ENCODE measurements at places on chromosomes 13 and 19. TPM values are rescaled to one million over a fixed set of nuclear protein-coding genes. Genes with fewer than 3 reads are reported as not detected.

DNA sequence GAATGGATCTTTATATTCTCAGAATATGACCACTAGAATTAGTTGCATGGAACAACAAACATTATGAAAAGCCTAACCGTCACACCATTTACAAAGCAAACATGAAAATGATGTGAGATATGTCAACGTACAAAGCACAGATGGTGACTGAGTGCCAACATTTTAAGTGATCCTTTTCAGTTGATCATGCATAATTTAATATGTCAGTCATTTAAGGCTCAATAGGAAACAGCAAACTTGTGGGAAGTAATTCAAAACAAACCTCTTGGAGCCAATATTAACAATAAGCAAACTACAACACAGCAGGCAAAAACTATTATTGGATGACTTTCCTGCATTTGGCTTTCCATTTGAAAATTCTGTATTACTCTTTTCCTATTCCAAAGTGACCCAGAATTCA is 277.6 kb downstream of the SLITRK6 start:
- H3K4me1 ChIP-seq = no peaks in the 10 kb centered on the region
- H3K36me3 ChIP-seq = no peaks in the 10 kb centered on the region
- no peaks in the 10 kb centered on the region for H3K27me3 ChIP-seq
- DNase-seq = no peak

Gene KBTBD7
- 7.6 TPM for total RNA-seq

GRCh38 chr19:41917676-41918075 is 10.6 kb downstream of the ERFL start:
- H3K4me3 ChIP-seq = no peak overlapping the region
- no peaks in the 10 kb centered on the region for H3K36me3 ChIP-seq
- H3K27me3 ChIP-seq = peaks cover 23% of the 10 kb centered on the region
- no peak overlapping the region for H3K27ac ChIP-seq
- peaks cover 3% of the 10 kb centered on the region for H3K4me1 ChIP-seq

DNA sequence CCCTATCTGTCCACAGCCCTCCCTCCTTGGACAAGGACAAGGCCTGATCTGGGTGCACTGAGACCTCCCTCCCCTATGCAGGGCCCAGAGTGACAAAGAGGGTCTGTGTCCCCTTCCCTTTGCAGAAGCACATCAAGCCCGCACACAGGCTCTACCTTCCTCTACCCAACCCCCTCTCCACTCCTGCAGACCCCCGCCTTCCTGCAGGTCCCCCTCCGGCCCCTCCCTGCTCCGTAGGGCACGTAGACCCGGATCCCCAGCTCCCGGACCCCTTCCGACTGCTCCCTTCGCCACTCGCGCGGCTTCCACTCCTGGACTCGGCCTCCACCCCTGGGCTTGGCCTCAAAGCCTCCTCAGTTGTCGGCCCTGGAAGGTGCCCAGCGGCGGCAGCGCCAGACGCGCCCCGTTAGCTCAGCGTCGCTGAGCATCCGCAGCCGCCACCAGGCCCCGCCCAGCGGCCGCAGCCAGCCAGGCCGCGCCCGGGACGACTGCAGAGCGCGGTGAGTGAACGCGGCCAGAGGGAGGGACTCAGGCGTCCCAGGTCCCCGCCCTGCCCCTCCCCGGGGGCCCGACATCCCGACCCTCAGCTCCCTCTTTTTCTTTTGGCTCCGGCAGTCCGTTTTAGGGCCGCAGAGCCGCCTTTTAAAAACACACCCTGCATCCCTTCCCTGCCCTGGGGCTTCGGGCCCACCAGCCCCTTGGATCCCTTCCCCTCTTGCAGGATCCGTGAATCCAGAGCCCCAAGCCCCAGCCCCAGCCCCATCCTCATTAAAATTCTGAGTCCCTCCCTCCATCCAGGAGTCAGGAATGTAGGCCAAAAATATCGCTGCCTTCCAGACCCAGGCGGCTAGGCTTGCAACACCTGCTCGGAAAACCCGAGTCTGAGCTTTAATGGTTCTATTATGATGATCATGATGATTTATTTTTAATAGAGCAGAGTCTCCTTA is 1.5 kb upstream of the MYADM start:
- peaks cover 4% of the 10 kb centered on the region for H3K36me3 ChIP-seq
- H3K4me3 ChIP-seq = peak overlapping the region; percentile 97
- H3K27ac ChIP-seq = peak overlapping the region; percentile 91
- H3K27me3 ChIP-seq = no peaks in the 10 kb centered on the region
- H3K4me1 ChIP-seq = peaks cover 31% of the 10 kb centered on the region
- peak; percentile 81 for DNase-seq

Gene COL5A3
- 0.09 TPM for total RNA-seq

Gene NKPD1
- total RNA-seq = 0.18 TPM

GRCh38 chr13:52002361-52002760 is 8.9 kb downstream of the ATP7B start:
- no peaks in the 10 kb centered on the region for H3K4me1 ChIP-seq
- H3K27me3 ChIP-seq = peaks cover 26% of the 10 kb centered on the region
- H3K4me3 ChIP-seq = no peak overlapping the region
- H3K27ac ChIP-seq = no peak overlapping the region

GRCh38 chr19:10013834-10014618 is 743 bp downstream of the RDH8 start:
- peaks cover 3% of the 10 kb centered on the region for H3K36me3 ChIP-seq
- no peak overlapping the region for H3K27ac ChIP-seq
- peaks cover 34% of the 10 kb centered on the region for H3K27me3 ChIP-seq
- no peak overlapping the region for H3K4me3 ChIP-seq
- no peak for DNase-seq

DNA sequence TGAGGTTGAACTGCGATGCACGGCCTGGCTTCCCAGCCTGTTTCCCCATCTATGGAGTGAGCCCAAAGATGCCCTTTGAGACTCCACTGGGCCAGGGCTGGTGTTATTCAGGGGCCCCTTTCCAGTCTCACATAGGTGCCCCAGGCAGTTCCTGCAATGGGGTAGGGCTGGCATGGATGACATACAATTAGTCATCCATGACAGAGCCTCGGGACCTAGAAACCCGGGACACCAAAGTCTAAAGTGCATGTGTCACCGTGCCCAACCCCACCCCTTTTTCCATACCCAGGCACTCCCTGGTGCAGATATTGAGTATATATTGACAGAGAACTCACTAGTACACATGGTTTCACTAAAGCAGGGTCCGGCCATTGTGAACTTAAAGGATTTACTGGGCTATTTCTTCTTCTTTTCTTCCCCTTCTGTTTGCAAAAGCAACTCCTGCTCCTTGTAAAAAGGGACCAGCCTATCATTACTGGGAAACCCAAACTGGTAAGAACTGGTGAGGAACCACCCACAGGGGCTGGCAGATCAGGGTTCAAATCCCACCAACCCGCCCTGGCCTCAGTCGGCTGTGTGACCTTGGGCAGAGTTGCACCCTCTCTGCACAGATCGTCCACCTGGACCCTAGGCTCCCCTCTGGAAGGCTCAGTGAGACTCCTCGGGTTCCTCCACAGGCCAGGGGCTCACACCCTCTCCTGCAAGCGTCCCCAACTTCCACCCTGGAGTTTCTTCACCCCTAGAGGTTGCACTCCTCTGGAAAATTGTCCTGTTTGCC is 2.7 kb downstream of the B3GNT3 start:
- no peak overlapping the region for H3K27ac ChIP-seq
- H3K27me3 ChIP-seq = peaks cover 32% of the 10 kb centered on the region
- H3K4me1 ChIP-seq = peaks cover 28% of the 10 kb centered on the region
- H3K36me3 ChIP-seq = no peaks in the 10 kb centered on the region

DNA sequence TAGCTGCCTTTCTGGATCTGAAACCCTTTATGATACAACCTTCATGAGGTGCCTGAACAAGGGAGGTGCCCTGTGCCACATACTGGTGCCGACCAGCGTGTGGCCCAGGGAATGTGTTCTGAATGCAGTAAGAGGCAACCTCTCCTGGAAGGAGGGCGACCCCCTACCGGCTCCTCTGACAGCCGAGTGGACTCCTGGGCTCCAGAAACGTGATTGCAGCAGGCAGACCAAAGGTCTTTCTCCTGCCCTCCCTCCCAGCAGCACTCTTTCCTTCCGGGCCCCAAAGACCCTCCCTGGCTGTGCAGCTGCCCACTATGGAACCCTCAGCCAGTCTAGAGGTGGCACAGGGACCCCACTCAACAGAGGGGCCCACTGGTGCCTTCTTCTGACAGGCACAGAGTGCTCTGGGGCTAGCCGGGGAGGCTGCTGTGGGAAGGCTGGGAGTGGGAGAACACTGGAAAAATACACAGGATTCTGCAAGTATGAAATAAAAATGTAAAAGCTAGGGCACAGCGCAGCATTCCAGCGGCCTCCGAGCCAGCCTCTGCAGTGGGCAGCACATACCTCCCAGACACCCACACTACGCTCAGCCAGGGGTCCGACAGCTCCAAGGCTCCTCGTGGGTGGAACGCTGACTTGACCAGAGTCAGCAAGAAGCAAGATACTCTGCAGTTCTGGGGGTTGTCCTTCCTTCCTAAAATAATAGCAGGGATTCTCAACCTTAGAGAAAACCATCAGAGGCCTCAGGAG is 14.9 kb downstream of the SH3GL1 start:
- H3K27me3 ChIP-seq = no peaks in the 10 kb centered on the region
- peaks cover 10% of the 10 kb centered on the region for H3K36me3 ChIP-seq
- no peak overlapping the region for H3K27ac ChIP-seq
- H3K4me3 ChIP-seq = no peak overlapping the region
- no peak for DNase-seq
- peaks cover 20% of the 10 kb centered on the region for H3K4me1 ChIP-seq

DNA sequence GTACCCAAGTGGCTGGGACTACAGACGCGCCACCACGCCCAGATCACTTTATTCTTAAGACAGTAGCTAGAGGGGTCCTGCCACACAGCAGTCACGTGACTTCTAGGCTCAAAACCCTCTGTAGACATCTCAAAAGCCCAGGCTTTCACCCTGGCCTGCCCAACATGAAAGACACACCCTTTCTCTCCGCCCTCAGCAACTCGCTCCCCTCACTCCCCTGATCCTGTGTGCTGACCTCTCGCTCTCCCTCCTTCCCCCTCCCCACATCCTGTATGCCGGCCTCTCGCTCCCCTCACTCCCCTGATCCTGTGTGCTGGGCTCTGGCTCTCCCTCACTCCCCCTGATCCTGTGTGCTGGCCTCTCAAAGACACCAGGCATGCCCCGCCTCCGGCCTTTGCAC is 77.4 kb downstream of the SLC15A1 start:
- no peaks in the 10 kb centered on the region for H3K27me3 ChIP-seq
- DNase-seq = no peak
- no peak overlapping the region for H3K4me3 ChIP-seq
- no peaks in the 10 kb centered on the region for H3K36me3 ChIP-seq
- H3K4me1 ChIP-seq = peaks cover 12% of the 10 kb centered on the region

GRCh38 chr19:35708391-35708790 is 4.0 kb downstream of the ZBTB32 start:
- H3K27me3 ChIP-seq = no peaks in the 10 kb centered on the region
- peak overlapping the region; percentile 37 for H3K27ac ChIP-seq
- H3K4me3 ChIP-seq = no peak overlapping the region
- DNase-seq = no peak
- H3K36me3 ChIP-seq = peaks cover 1% of the 10 kb centered on the region

Gene ONECUT3
- total RNA-seq = not detected

DNA sequence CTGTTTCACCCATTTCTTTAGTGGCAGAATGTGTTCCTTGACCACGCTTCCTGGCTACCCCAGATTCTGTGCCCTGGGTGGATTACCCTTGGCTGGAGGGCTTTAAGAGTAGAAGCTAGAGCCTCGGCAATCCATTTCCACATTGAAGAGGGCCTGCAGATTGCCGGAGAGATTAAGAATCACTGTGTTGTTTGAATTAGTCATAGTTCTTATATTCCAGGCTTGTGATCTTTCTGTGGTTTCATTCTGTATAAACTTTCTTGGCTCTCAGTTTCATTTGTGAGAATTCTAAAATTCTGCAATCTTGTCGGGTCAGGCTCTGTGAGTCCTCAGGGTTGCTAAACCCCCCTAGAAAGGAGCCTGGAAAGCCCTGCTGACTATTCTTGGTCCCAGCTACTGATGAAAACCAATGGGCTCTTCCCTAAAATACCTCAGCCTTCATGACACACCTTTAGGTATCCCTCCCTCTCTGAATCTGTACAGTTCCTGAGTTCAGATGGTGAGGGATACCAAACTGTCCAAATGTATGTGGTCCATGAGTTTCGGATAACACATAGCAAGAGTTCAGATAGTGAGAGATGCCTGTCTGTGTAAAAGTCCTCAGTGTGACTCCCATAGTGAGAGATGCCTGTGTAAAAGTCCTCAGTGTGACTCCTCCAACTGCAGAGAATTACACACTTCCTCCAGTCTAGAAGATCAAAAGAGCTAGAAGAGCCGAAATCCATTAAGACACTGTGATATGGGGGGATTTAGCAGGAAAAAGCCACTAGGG is 4.3 kb downstream of the PHF11 start:
- H3K36me3 ChIP-seq = peaks cover 58% of the 10 kb centered on the region
- no peak overlapping the region for H3K4me3 ChIP-seq
- no peaks in the 10 kb centered on the region for H3K27me3 ChIP-seq
- H3K4me1 ChIP-seq = peaks cover 45% of the 10 kb centered on the region

Gene CD33
- total RNA-seq = 6.2 TPM

GRCh38 chr13:105804561-105805190 is 730.8 kb downstream of the EFNB2 start:
- H3K27me3 ChIP-seq = no peaks in the 10 kb centered on the region
- no peak overlapping the region for H3K4me3 ChIP-seq
- no peak for DNase-seq

GRCh38 chr13:62643007-62643483 is 1227.4 kb upstream of the PCDH20 start:
- H3K27ac ChIP-seq = no peak overlapping the region
- no peak for DNase-seq
- peaks cover 2% of the 10 kb centered on the region for H3K4me1 ChIP-seq
- H3K36me3 ChIP-seq = no peaks in the 10 kb centered on the region
- H3K27me3 ChIP-seq = no peaks in the 10 kb centered on the region

GRCh38 chr19:53647792-53648191 is 16.0 kb downstream of the DPRX start:
- H3K27me3 ChIP-seq = no peaks in the 10 kb centered on the region
- H3K4me3 ChIP-seq = no peak overlapping the region
- no peak for DNase-seq
- no peak overlapping the region for H3K27ac ChIP-seq

DNA sequence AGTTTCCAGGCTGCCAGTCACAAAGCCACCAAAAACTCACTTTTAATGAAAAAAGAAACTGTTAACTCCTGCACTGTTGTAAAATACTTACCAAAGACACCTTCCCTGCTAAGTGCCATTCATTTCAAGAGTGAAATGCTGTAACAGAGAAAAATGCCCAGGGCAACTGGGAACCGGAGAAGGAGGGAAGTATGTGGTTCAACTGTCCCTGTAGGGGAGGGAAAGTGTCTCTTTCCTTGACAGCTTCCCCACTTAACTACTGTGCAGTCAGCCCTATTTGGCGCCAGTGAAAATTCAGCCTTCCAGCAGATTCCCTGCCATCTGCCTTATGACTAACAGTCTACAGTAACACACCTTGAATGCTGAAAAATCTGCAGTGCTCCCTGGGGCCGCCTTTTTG is 789.0 kb downstream of the DIAPH3 start:
- no peak for DNase-seq
- no peak overlapping the region for H3K4me3 ChIP-seq
- no peaks in the 10 kb centered on the region for H3K4me1 ChIP-seq
- H3K27ac ChIP-seq = no peak overlapping the region

Gene IGFLR1
- 117 TPM for total RNA-seq

GRCh38 chr13:30065181-30065580 is 214.8 kb upstream of the UBL3 start:
- H3K4me1 ChIP-seq = peaks cover 4% of the 10 kb centered on the region
- H3K27me3 ChIP-seq = peaks cover 2% of the 10 kb centered on the region
- H3K4me3 ChIP-seq = no peak overlapping the region
- no peak overlapping the region for H3K27ac ChIP-seq

Data from activated CD8-positive, alpha-beta memory T cell treated with anti-CD3 and anti-CD28 coated beads, Interleukin-2, amount 10 ng/mL, durations not matched to agents 7 days and 5 days (primary cell).